ENCODE measurements at places on chromosomes 13 and 19.

- no peak for DNase-seq
Measured at GRCh38 chr13:70812481-70812880, 704.2 kb upstream of the KLHL1 start.

DNA sequence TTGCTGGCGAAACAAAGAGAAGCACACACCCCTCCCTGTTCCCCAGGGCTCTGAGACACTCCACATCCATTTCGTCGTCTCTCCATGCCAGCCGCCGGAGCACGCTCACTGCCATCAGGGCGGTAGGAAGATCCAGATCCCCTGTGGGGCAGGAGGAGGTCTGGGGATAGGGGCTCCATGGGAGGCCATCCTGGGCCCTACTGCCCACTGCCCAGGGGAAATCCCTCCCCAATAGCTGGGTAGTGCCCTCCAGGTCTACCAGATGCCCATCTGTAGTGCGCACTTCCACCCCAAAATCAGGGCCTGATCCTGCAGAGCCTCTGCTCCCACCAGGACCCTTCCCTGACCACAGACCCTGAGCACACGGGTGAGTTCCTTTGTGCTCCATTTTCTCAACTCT is 80.3 kb downstream of the EFNB2 start:
- no peak for DNase-seq

DNA sequence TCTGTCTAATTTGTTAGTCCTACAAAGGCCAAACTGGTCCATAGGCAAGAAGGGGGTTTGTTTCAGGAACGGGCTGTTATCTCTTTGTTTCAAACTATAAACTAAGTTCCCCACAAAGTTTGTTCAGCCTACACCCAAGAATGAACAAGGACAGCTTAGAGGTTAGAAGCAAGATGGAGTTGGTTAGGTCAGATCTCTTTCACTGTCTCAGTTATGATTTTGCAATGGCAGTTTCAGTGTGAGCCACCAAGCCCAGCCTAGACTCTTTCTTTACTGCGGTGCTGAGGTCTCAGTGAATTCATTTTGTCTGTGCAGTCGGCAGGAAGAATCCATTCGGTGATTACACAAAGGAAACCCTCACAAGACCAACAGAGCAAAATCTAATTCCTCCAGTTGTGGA is 56.6 kb upstream of the ABCC4 start:
- no peak for DNase-seq

GRCh38 chr19:15177269-15178116 is 23.3 kb downstream of the NOTCH3 start:
- DNase-seq, result peak; percentile 92

GRCh38 chr13:24207841-24208667 is 47.5 kb downstream of the SPATA13 start:
- no peak for DNase-seq

GRCh38 chr13:19766591-19766990 is 16.2 kb downstream of the PSPC1 start:
- DNase-seq, result no peak

GRCh38 chr13:44063467-44063866 is 183.8 kb downstream of the LACC1 start:
- no peak for DNase-seq

DNA sequence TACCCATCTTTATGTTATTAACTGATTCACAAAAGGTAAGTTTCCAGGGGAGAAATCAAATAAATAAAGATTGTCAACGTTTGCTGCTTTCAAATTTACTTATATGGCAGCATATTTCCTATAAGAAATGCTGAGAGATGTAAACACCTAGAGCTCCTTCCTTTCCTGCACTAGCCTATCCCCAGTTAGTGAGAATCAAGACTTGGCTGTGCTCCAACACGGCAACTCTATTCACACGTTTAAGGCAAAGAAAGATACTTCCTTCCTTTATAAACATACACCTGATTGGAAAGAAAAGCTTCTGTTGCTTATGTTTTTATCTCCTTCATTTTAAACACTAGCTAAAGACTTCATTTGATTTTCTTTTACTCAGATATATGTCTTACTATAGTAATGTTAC is 107.0 kb downstream of the PCDH9 start:
- DNase-seq, result no peak

Measured in endothelial cell (in vitro differentiated cells).